ENCODE measurements at places on chromosomes 2 and 18.
A peak's percentile ranks its signal among the peaks of the same experiment; 100 is the strongest.

- no peak for DNase-seq
These were observed 548.5 kb upstream of the ID2 start for GRCh38 chr2:8133363-8133762.

- DNase-seq: no peak
These were observed 89.8 kb downstream of the SH3RF3 start for GRCh38 chr2:109218792-109219126.

DNA sequence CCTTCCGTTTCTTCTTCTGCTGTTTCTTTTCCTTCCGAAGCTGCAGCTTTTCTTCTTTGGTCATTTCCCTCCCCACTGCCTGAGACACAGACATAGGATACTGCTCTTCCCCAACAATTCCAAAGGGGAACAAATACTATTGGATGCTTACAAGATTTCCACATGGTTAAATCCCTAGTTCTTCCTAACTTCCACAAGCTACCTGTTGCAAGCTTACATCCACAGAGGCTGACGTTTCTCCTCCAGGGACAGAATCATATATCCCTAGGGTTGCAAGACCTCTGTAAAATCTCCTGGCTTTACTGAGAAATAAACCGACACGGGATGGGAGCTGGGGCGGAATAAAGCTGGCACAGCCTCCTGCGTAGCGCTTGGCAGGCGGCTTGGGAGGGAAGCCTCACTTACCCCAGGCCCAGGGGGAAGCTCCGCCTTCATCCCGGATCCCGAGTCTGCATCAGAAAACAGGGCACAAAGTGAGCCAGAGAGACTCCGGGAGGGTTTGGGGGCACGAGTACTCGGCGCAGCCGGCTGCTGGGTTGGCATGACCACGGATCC, 590 bp downstream of the EIF2B4 start:
- DNase-seq: no peak

GRCh38 chr18:12657684-12658425, at the start of gene SPIRE1:
Gene SPIRE1 (minus strand): TSS chr18:12658107. CDS start chr18:12657866, 241 bp downstream.
- peak; percentile 86 for DNase-seq

GRCh38 chr2:10402653-10403215, 45.4 kb downstream of the ODC1 start:
- DNase-seq: no peak

- no peak for DNase-seq
These were observed 249.9 kb downstream of the EIPR1 start for GRCh38 chr2:3127710-3128109.

DNA sequence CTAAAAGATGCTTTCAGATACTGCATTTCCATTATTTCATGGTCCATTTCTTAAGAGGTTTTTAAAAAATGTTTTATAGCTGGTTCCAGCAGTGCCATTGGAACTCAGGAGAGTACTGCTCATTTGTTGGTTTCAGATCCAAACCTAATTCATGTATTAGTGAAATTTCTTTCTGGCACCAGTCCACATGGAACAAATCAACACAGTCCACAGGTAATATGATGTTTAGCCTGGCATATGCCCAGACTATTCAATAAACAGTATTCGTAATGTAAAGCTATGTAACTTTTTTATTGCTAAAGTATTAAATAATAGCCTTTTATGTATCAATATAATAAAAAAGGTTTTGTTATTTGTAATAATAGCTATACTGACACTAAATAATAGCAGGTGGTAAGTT, 134.5 kb downstream of the BIRC6 start:
- DNase-seq: no peak

Data from ascending aorta (tissue), 2 donors.